ENCODE measurements at places on chromosomes 1 and 21.

- no peak for DNase-seq
These were observed 86.9 kb downstream of the ADARB1 start for GRCh38 chr21:45161038-45161945.

DNA sequence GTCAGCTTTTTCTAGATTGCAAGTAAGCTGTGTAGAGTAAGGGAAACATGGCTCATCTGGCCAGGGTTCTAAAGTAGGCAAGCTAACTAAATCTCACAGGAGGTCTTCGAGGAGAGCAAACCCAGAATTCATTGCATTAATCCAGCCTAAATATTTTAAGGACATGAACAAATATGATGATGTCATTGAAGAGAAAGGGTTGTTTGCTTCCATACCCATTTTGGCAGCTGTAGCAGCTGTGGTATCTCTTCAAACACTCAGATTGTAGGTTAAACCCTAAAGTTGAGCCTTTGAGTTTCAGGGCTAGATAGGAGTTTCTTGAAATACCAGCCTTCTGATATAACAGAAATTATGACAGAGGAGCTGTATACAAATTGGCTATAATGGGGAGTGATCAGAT is 200.5 kb upstream of the C1orf105 start:
- DNase-seq: no peak

- DNase-seq: no peak
These were observed 3.3 kb downstream of the USP24 start for GRCh38 chr1:55211863-55212262.

DNA sequence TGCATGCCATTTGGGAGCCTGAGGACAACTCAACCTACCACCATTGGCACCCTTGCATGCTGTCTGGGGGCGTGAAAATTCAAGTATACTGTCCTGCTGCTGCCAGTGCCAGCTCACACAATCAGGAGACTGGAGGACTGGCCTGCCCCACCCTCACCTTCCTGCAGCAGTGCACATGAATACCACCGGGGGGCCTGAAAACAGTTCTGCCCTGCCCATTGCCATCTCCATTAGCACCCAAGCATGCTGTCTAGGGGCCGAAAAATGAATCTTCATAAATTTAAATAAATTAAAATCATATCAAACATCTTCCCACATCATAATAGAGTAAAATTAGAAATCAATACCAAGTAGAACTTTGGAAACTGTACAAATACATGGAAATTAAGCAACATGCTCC is 322.1 kb upstream of the TMPRSS15 start:
- no peak for DNase-seq

GRCh38 chr21:35716876-35717565 is 343.3 kb downstream of the SETD4 start:
- no peak for DNase-seq

DNA sequence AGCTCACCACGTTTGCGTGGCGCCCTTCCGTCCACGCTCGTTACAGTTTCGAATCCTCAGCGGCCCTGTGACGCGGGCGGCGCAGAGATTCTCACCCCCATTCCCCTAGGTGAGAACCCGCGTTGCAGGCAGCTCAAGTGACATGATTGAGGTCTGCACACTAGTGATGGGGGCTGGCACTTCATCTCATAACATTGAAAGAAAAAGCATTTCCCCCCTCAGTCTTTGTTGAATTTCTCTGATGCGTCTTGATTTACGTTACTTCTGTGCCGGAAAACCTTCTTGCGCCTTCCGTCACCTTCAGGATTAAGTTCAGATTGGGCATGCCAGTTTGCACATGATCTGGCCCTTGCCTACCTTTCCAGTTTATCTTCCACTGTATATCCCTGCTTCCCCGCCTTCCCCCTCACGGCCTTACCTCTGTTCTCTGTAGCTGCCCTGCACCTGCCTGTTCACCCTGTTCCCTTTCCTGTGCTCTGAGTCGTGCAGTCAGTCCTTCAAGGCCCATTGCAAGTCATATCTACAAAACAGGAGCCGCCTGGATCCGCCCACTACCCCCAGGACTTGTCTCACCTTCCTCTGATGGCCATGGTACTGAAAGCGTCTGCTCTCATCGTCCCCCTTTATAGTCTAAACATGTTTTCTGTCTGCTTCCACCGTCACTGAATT is 1.1 kb downstream of the CTPS1 start:
- peak; percentile 49 for DNase-seq

- DNase-seq: no peak
These were observed 310.0 kb downstream of the PBX1 start for GRCh38 chr1:164868990-164869389.

- no peak for DNase-seq
These were observed 23.1 kb downstream of the LGR6 start for GRCh38 chr1:202216691-202217090.

DNA sequence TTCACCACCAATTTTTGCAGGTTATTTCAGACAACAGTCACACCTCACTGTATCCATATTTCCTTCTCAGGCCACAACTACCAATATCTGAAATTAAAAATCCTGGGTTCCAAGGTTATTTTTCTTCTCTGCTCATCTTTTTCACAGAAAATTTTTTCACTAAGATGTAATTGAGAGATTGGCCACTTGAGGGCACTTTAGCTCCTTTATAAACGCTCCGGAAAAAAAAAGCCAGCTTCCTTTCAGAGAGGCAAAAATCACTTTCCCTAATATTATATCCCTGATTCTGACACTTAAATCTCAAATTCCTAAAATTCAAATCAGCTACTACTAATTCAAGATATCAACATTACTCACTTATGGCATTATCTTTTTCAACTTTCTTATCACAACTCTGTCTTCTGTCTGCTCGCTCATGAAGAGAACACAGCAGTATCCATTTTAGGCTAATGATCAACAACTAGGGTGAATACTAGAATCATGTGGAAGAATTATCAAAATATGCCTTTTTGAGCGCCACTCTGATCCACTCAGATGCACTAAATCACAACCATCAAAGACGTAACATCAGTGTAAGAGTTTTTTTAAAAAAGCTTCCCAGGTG is 101.4 kb upstream of the RGS1 start:
- peak; percentile 30 for DNase-seq

DNA sequence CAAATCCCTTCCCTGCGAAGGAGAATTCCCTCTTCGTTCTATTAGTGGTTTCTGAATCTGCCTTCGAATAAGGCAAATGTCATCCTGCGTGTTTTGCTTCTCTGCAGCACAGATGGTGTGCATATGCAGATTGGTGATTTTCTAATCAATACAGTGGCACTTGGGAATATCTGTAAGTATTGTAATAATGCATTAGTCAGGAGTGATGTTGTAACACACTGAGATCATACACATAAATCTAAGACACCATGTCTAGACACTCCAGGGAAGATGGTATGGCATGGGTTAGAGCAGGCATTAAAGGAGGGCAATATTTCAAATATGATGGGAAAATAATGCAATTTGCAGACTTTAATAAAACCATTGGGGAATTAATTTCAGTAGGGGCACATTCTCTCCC is 513.2 kb upstream of the PTBP2 start:
- no peak for DNase-seq

DNA sequence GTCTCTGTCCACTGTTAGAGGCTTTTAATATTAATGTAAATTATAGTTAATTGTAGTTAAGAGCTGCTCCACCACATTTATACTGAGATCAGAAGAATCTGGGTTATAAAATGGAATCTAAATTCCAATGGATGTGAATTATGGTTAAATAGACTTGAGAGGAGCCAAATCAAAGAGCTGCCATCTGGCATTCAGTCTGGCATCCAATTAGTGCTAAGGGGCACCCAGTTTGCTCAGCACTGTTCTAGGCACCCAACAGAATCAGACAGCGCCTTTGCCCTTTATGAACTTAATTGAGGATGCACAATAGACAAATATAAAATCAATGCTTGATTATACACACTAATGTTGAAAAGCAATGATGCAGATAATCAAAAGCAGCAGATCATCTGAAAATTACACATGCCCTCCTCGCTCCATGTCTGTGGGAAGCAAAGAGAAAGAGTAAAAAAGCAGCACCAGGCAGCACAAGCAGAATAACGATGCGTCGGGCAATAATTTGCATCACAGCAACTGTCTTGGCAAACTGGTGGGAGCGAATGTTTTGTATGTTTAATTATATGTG is 310.1 kb downstream of the BRINP2 start:
- no peak for DNase-seq

GRCh38 chr1:165454091-165454610 is 9.2 kb upstream of the RXRG start:
- no peak for DNase-seq

- no peak for DNase-seq
These were observed 2.7 kb downstream of the DISP1 start for GRCh38 chr1:222817529-222817928.

DNA sequence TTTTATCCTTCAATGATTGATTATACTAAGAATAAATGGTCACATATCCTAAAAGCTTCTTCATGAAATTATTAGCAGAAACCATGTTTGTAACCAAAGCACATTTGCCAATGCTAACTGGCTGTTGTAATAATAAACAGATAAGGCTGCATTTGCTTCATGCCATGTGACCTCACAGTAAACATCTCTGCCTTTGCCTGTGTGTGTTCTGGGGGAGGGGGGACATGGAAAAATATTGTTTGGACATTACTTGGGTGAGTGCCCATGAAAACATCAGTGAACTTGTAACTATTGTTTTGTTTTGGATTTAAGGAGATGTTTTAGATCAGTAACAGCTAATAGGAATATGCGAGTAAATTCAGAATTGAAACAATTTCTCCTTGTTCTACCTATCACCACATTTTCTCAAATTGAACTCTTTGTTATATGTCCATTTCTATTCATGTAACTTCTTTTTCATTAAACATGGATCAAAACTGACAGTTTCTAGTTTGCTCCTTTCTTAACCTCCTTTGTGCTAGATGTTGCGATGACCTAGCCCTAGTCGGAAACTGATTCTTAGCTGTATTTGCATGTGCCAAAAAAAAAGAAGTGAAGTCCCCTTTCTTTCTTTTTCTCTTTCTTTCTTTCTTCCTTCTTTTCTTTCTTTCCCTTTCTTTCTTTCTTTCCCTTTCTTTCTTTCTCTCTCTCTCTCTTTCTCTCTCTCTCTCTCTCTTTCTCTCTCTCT is 45.1 kb downstream of the MAP3K7CL start:
- no peak for DNase-seq

DNA sequence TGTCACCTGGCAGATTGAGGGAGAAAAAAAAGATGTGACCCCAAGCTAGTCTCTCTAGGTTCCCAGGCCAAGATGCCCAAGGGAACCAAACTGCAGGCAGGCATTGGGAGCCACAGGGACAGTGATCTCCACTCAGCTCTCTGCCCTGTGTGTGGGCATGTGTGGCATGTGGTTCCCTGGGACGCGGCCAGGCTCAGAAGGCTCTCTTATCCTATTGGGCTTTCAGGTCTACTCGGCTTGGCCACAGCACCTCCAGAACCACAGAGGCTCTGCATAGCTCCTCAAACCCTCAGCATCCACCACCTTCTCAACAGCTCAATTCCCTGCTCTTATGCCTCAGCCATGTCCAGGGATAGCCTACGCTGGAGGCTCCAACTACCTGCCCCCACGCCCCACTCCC is 22.0 kb downstream of the IQGAP3 start:
- DNase-seq: no peak

GRCh38 chr1:11492235-11492634 is 13.3 kb downstream of the DISP3 start:
- no peak for DNase-seq

- no peak for DNase-seq
These were observed 11.2 kb upstream of the MYOG start for GRCh38 chr1:203097001-203097400.

DNA sequence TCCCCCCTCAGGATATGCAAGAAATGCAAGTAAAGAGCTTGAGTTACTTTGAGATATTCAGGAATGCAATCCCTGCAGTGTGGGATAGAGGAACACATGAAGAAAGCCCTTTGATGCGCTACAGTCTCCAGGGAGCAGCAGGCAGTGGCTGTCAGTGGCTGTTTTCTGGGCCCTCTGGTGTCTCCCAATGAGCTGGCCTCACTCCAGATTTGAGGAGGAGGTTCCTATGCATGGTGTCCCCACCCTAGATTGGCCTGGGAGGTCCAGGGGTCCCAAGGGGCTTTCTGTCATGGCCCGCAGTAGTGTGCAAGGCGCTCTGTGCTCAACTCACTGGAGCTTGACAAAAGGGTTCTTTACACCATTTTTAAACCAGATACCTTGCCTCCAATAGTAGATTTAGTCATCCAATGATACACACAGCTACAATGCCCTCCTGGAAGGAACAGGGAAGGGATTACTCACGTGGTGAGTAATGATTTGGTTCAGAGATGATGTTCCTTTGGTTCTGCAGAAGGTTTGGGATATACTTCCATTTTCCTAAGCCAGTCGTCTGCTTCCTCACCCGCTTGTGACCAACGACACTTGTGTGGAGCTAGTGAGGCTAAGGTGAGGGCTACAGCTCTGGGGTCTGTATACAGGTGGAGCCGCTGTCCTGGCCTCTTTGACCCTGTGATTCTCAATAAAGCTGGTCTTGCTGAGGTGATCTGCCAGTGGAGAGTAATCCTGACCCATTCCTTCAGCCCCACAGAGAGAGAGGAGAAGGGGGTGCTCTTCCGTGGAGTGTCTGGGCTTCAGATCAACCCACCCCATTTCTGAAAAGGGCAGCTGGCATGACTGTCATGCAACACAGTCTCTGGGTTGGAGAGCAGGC is 6.6 kb downstream of the BATF3 start:
- no peak for DNase-seq

DNA sequence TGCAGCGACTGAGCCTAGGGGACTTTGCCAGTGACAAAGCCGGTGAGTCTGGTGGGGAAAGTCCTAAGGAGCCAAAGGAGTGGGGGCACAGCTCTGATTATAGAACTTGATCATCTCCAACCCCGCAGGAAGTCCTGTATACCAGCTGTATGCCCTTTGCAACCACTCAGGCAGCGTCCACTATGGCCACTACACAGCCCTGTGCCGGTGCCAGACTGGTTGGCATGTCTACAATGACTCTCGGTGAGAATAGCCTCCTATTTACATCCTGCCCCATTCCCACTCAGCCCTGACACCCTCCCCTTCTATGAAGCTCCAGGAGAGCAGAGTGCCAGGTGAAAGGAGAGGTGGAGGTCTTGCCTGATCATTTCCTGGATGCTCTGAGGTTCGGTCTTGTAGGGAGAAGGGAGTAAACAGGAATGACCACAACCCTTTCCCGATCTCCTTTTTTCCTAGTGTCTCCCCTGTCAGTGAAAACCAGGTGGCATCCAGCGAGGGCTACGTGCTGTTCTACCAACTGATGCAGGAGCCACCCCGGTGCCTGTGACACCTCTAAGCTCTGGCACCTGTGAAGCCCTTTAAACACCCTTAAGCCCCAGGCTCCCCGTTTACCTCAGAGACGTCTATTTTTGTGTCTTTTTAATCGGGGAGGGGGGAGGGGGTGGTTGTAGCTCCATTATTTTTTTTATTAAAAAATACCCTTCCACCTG is 1.2 kb upstream of the PPOX start:
- no peak for DNase-seq

DNA sequence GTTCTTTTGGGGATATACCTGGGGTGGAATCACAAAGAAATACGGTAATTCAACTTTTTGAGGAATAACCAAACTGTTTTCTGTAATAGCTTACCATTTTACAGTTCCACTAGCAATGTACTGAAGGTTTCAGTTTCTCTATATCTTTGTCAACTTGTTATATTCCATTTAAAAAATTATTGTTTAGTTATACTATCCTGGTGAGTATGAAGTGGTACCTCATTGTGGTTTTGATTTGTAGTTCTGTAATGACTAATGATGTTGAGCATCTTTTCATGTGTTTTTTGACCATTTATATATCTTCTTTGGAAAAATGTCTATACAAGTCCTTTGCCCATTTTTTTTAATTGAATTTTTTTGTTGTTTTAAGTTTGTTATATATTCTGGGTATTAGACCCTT is 39.4 kb downstream of the MAST2 start:
- DNase-seq: no peak

- DNase-seq: no peak
These were observed 24.7 kb upstream of the DMBX1 start for GRCh38 chr1:46464915-46465314.

GRCh38 chr1:163444665-163445064 is 122.9 kb downstream of the NUF2 start:
- DNase-seq: no peak

Measured in central memory CD4-positive, alpha-beta T cell (primary cell).